Myocyte (in vitro differentiated cells): ENCODE measurements at places on chromosomes 13 and 19. TPM values are rescaled to one million over a fixed set of nuclear protein-coding genes. Genes with fewer than 3 reads are reported as not detected.

DNA sequence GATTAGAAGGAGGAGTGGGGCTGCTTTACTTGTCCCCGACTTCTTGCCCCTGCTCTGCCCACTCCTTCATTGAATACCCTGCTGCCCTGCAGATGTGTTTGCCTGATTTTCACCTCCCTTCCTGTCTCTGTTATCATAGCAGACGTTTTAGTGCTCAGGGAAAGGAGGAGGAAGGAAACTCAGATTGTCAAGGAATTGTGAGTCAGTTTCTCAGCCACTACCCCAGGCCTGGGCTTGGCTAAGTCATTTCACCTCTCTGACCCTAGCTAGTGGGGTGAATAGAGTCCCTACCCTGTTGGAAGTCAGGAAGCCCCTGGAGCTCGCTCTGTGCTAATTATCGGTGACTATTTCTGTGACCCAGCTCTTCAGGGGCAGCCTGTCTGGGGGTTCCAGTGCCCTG is 3.9 kb downstream of the BCKDHA start:
- no peak for DNase-seq

DNA sequence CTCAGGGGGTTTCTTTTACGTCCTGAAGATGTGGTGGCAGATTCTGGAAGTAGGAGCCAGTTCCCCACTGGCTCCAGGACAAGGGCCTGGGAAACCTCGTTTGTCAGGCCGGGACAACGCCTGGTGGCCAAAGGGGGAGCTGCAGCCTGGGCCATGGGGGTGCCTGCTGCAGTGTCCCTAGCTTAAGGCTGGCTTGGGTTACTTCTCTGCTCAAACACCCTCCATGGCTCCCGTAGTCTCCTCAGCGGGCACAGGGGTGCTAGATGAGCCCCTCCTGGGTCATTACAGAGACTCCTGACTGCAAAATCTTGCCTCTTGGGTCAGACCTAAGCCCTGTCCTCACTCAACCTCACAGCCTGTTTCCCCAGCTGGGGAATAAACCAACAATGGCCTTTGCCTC is 14.7 kb downstream of the CILP2 start:
- DNase-seq = peak; percentile 44

- DNase-seq = no peak
Measured at GRCh38 chr13:65911546-65912193, 1318.5 kb downstream of the PCDH9 start.

GRCh38 chr13:34360702-34361101 is 542.8 kb downstream of the RFC3 start:
- no peak for DNase-seq

DNA sequence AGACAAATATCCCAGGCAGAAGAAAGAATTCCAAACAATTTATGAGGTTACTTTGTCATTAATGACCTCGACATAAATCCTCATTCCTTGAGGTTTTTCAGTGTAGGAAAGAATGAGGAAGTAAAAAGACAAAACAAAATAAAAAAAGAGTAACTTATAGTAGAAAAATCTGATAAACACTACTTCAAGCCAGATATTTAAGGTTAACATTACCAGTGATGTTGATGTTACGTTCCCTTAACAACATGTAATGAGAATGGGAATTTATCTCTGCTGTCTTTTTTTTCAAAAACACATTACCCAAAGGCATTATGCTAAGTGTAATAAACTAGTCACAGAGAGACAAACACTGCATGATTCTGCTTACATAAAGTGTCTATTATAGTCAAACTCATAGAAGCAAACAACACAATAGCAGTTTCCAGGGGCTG is 935.1 kb downstream of the SLITRK1 start:
- DNase-seq = peak; percentile 14

GRCh38 chr13:43041369-43041921 is 18.1 kb downstream of the DNAJC15 start:
- DNase-seq = no peak

- peak; percentile 9 for DNase-seq
Measured at GRCh38 chr19:46571495-46571894, 29.6 kb upstream of the CALM3 start.

GRCh38 chr13:66348745-66349690 is 881.1 kb downstream of the PCDH9 start:
- DNase-seq = no peak

CEACAM3 gene
- total RNA-seq = not detected in 2 replicates

ZNF560 gene
- total RNA-seq = not detected in 2 replicates

SLC46A3 gene
- total RNA-seq = 18.4 and 20.4 TPM in 2 replicates
